Stimulated activated CD8-positive, alpha-beta memory T cell treated with anti-CD3 and anti-CD28 coated beads, Interleukin-2, amount 100 ng/mL, for 1 hour (primary cell): ENCODE measurements at places on chromosomes 7 and 10.

GRCh38 chr7:108415821-108416536 lies 40.3 kb downstream of the NRCAM start:
- DNase-seq = no peak

GRCh38 chr7:28349637-28350036 lies 62.7 kb upstream of the CREB5 start:
- no peak for DNase-seq

GRCh38 chr7:147646568-147646967 lies 944.0 kb upstream of the C7orf33 start:
- DNase-seq = no peak

DNA sequence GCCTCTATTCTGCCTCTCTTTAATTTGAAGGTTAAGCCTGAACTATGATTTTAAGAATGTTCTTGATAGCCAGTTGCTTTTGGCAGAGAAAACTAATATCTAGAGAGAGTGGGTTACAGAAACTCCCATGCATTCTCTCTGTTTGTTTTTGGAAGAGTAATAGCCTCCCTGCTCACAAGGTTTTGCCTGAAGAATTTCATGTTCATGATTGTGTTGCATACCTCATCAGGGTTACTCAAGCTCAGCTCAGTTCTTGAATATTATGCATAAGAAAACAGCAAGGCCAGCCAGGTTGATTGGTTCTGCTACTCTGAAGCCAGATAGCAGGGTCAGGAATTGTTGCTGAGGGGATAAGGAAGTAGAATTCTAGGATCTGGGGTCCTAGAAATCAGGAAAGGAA lies 137.4 kb downstream of the MDFIC start:
- no peak for DNase-seq

DNA sequence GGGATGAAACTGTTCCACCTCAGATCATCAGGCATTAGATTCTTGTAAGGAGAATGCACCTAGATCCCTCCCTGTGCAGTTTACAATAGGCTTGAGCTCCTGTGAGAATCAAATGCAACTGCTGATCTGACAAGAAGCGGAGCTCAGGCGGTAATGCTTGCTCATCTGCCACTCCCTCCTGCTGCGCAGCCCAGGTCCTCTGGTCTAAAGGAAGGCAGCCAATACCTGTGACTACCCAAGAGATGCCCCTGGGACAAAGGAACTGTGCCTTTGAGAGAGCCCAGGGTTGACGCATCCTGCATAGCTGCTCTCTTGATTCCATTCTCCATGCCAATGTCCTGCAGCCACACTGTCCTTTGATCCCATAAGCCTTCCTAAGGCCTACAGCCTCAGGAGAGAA lies 73.1 kb downstream of the ADCYAP1R1 start:
- DNase-seq = no peak

GRCh38 chr7:148319316-148319808 lies 271.2 kb upstream of the C7orf33 start:
- no peak for DNase-seq

DNA sequence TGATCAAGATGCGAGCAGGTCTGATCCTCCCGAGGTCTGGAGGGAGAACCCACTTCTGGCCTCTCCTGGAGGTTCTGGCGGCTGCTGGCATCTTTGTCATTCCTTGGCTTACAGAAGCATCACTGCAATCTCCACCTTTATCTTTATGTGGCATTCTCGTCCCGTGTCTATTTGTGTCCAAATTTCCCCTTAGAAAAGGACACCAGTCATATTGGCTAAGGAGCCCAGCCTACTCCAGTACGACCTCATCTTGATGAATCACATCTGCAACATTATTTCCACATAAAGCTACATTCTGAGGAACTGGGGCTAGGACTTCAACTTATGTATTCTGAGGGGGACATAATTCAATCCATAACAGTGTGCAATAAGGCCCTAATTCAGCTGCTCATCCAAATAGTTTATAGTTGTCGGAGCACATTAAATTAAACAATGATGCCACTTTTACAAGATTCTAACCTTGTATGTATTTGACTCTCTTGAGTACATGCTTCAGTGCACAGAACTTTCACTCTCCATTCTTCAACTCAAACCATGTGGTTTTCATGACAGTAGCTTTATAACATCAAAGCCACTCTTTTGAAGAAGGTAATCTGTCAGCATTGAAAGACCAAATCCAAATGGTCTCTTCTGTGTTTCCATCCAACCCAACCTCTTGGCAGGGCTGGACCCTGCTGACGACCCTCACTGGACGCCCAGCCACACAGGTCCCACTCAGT lies 86.2 kb upstream of the DDC start:
- DNase-seq = no peak

- no peak for DNase-seq
These were observed 74.2 kb downstream of the MGMT start for GRCh38 chr10:129541200-129541599.

GRCh38 chr7:142961973-142962926 lies at the start of gene KEL:
TSS of gene KEL (minus strand) at chr7:142962363. CDS start at chr7:142962206, 157 bp downstream.
- DNase-seq = no peak

DNA sequence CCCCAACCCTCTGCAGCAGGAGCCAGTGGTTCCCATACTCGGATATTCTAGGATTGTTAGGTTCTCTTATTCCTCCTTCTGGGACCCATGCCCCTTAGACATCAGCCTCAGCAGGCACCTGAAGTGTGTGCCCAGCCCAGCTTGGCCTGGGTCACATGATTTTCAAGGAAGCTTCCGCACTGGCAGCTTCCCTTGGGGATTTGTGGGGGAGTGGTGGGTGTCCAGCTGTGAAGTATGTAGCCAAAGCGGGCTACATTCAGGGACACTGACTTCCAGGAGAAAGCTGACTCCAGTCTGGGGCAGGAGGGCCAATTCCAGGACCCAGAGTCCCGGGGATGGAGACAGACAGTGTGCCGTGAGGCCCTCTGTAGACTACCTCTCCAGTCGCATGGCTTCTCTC lies 1.3 kb downstream of the LDB1 start:
- DNase-seq = no peak

- no peak for DNase-seq
These were observed 42.9 kb downstream of the CSGALNACT2 start for GRCh38 chr10:43181146-43181545.

DNA sequence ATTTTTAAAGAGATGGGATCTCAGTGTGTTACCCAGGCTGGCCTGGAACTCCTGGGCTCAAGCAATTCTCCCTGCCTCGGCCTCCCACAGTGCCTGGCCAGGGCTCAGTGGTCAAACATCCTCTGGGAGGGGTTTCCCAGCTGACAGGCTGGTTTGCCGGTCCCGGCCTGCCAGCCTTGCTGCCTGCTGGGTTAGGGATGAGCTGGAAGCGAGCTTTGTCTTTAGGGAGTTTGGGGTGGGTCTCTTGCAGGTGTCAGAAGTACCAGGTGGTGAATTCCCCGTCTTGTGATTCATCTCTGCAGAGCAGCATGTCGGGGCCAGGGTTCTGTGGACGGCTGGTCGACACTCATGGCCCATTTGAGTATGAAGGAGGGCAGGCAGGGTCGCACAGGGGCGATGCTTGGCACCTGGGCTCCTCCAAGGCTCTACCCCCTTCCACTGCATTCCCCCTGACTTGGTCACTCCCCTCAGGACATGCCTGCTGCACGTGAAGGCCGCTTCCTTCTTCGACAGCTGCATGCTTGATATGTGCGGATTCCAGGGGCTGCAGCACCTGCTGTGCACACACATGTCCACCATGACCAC lies 30.3 kb downstream of the ZAN start:
- no peak for DNase-seq

DNA sequence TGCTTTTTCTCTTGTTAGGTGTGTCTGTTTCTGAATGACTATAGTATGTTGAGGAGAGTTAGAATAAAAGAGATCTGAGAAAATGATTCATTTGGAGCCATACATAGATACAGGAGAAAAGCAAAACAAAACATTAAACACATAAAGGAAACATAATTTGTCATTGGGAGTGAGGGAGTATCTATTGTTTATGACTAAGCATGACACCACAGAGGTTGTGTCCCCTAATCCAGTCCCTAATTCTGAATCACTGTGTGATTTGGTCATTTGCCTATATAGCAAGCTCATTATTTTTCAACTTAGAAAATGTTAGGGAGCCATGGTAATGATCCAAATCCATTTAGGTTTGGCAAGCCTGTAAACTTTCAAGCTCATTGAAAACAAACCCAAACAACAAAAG lies 132.3 kb upstream of the BMPER start:
- no peak for DNase-seq

DNA sequence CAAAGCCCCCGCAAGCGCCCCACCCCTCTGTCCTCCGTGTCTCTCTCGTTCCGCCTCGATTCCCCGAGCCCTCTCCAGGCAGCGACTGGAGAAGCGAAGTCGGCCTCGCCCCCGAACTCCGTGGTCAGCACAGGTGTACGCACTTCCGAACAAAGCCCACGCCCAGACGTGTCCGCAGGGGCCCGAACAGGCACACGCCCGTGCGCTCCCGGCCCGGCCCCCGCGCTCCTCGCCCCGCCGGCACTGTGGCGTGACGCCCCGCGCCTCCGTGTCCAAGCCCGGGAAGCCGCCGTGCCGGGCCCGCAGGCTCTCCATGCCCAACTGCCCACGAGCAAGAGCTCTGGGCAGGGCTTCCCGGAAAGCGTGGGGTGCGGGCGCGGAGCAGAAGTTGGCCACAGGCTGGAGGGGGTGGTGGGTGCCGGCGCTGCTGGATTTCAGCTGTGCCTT lies 662 bp downstream of the NRCAM start:
- no peak for DNase-seq

DNA sequence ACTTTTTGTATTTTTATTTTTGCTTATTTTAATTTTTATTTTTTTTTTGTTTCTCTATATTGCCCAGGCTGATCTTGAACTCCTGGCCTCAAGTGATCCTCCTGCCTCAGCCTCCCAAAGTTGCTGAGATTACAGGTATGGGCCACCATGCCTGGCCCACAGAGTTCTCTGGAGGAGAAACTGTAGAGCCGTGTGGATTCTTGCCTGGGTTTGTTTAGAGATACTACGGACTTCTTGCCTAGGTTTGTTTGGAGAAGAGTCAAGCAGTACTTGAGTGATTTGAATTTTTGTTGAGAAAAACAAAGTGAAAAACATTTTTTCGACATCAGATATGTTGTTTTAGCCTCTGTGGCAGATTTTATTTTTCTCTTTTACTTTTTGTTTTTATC lies 99.0 kb downstream of the CAMK1D start:
- no peak for DNase-seq

DNA sequence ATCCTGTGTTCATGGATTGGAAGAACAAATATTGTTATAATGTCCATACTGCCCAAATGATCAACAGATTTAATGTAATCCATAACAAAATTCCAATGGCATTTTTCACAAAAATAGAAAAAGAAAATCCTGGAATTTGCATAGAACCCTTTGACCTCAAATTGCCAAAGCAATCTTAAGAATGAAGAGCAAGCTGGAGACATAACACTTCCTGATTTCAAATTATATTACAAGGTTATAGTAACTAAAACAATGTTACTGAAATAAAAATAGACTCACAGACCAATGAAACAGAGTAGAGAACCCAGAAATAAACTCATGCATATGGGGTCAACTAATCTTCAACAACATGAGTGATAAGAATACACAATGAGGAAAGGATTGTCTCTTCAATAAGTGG lies 302.5 kb downstream of the PHTF2 start:
- no peak for DNase-seq

DNA sequence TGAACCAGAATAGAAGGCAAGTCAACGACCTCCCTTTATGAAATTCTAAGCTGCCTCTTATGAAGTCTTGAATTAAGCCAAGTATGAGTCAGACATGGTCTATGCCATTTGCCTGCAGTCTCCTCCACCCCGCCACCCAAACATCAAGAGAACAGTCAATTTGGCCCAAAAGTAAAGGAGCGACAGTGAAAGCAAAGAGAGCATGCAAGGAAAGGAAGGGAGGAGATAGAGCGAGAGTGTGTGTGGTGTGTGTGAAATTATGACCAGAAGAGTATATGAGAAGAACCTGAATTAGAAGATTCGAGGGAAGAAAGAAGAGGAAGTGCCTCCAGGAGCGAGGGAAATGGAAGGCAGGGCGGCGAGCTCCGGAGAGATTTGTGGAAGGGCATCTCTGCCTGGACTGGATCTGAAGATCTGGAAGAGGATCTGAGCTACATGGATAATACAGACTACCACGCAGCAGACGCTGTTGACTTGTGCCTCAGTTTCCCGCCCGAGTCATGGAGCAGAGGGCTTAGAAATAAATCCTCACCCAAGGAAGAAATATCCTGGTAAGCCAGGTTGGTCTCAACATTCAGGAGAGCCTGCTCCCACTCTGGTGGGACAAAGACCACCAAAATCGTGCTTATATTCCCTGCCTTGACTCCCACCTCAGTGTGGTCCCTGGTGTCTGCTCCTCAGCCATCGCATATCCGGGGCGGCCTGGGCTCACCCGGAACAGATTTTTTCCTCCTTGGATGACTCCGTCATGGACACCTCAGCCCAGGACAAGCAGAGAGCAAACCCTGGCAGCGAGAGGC lies 459 bp downstream of the ZDHHC6 start:
- DNase-seq = no peak
